GM03348 (cell line): ENCODE measurements at places on chromosomes 3 and 15.

GRCh38 chr15:48798319-48798718 lies 12.6 kb downstream of the CEP152 start:
- DNase-seq = no peak

GRCh38 chr3:144583871-144584270 lies 612.2 kb downstream of the DIPK2A start:
- no peak for DNase-seq

GRCh38 chr15:54289590-54290136 lies 311.4 kb downstream of the UNC13C start:
- DNase-seq = no peak

- peak; percentile 31 for DNase-seq
These were observed 10.9 kb downstream of the GPR87 start for GRCh38 chr3:151305775-151306151.

- no peak for DNase-seq
These were observed 53.5 kb upstream of the LRRN1 start for GRCh38 chr3:3745693-3746092.

GRCh38 chr15:41286665-41287333 lies 45.6 kb downstream of the OIP5 start:
- peak; percentile 35 for DNase-seq

GRCh38 chr3:167375478-167375877 lies 4.6 kb downstream of the ZBBX start:
- no peak for DNase-seq

DNA sequence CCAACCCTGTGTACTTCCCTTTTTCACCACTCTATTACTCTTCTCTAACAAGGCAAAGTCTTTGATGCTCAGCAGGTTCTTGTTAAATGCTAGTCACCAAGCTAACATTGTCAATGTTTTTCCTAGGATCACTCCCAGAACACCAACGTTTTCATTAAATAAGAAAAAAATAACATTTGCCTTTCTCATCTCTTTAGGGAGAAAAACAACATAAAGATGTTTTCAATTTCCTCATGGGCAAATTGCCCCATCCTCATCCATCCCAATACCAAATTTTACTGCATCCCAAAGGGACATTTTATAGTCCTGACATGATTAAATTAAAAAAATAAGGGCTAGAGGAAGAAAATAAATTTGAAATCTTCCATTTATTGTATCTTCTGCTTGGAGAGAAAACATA lies 106.5 kb downstream of the SUCNR1 start:
- peak; percentile 12 for DNase-seq

DNA sequence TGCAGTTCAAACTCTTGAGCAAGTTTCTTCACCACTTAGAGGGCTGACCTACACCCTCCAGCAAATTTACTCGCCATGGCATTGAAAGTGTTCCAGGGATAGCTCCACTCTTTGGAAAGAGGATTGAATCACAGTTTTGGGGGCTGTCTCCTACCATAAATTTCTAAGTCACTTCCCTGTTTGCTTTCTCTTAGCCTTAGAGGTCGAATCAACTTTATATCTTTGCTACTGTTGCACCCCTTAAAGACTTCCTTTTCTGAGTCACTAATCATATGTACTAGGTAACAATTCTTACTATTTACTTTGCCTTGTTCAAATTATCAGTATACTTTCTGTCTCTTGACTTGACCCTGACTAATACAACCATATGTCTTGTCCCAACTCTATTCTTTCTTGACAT lies 1151.8 kb upstream of the ALCAM start:
- no peak for DNase-seq

- peak; percentile 36 for DNase-seq
These were observed 21.1 kb downstream of the UPK1B start for GRCh38 chr3:119194237-119195150.

- no peak for DNase-seq
These were observed 85.3 kb upstream of the VEPH1 start for GRCh38 chr3:157588386-157589060.

GRCh38 chr3:152177757-152178156 lies 91.0 kb upstream of the MBNL1 start:
- no peak for DNase-seq

DNA sequence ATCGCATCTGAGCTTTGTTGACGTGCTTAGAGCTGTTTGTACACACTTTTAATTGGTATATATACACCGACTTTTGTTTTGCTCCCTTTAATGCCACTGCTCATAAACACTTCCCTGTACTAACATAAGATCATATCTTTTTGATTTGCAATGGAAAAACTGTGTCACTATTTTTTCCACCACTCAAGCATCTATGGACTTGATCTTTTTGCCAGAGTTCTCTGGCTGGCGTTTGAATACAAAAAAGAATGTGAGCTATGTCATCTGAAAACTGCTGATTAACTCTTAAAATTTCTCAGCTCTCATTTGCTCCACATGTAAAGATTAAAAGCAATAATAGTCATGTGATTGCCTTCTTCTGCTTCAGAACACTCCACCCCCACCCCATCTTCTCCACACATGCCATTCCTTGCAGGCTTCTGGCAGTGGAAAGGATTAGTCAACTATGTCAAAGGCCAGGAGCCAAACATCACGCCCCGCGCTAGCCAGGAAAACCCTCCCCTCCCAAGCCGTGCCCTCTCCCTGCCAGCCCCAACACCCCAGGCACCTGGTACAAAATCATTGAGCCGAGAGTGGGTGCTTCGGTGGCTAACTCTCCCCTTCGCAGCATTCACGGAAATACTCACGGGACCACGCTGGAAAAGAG lies 123.4 kb upstream of the MEF2A start:
- peak; percentile 91 for DNase-seq

GRCh38 chr15:68699881-68700454 lies 120.7 kb downstream of the ANP32A start:
- no peak for DNase-seq

GRCh38 chr15:59437142-59437816 lies 707 bp upstream of the FAM81A start:
- no peak for DNase-seq

DNA sequence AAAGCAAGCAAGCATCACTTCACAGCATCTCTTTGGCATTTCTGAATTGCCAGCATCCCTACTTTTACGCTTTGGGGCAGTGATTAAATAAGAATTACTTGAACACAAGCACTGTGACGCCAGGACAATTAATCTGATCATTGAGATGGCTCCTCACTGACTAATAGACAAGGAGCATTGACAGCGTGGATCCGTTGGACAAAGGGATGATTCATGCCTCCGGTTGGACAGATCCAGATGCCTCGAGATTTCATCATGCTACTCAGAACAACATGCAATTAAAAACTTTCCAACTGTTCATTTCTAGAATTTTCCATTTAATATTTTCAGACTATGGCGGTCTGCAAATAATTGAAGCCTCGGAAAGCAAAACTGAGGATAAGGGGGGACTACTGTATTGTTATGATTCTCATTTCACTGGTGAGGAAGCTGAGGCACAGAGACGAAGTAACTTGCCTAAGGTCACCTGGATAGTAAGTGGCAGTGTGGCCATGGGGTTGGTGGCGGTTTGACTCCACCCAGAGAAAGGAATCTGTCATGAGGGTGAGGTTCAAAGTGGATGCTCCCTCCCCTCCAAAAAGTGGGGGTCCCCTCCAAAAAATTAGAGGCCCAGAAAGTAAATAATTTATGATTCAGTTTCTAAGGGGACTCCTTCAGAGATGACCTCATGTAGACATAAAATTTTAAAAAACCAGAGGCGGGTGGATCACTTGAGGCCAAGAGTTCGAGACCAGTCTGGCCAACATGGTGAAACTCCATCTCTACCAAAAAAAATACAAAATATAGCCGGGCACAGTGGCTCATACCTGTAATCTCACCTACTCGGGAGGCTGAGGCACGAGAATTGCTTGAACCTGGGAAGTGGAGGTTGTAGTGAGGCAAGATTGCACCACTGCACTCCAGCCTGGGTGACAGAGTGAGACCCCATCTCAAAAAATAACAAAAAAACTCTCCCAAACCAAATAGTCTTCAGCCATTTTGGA lies 12.3 kb upstream of the PGPEP1L start:
- peak; percentile 71 for DNase-seq

DNA sequence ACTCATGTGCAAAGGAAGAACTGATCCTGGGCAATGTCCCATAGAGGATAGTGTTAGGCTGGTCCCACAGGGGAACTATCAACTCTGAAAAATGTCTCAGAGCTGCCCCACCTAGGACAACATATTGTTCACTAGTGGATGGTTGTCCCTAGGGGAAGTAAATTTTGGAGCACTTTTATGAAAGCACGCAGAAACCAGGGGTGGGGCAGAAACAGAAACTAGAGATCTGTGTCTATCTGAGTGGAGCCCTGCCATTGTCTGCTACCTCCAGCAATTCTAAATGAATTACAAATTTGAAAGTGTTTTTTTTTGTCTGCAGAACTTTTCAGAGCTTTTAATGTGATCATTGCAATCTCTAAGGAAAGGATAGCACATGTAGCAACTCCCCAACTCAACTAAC lies 357.1 kb upstream of the PROK2 start:
- no peak for DNase-seq

- DNase-seq = no peak
These were observed 27.1 kb downstream of the FSD2 start for GRCh38 chr15:82778755-82779154.

- no peak for DNase-seq
These were observed 244.2 kb downstream of the WNT5A start for GRCh38 chr3:55242921-55243320.

DNA sequence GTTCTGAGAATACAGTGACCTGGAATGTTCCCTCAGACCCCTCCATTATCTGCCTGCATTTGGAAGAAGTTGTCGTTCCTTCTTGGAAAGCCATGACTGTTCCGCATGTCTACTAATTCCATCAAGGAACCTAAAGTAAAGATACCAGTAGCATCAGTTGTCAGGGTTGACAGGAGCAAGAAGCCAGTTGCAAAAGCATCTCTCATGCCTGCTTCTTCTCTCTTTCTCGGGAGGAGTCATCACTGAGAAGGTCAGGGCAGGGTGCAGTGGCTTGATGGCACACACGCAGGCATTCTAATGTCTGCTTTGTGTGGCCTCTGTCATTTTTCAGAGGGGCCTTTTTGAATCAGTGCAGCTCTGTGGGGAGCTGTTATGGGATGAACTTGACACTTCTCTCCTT lies 276.6 kb upstream of the TPM1 start:
- no peak for DNase-seq

GRCh38 chr3:73510334-73510733 lies 114.4 kb downstream of the PDZRN3 start:
- no peak for DNase-seq

DNA sequence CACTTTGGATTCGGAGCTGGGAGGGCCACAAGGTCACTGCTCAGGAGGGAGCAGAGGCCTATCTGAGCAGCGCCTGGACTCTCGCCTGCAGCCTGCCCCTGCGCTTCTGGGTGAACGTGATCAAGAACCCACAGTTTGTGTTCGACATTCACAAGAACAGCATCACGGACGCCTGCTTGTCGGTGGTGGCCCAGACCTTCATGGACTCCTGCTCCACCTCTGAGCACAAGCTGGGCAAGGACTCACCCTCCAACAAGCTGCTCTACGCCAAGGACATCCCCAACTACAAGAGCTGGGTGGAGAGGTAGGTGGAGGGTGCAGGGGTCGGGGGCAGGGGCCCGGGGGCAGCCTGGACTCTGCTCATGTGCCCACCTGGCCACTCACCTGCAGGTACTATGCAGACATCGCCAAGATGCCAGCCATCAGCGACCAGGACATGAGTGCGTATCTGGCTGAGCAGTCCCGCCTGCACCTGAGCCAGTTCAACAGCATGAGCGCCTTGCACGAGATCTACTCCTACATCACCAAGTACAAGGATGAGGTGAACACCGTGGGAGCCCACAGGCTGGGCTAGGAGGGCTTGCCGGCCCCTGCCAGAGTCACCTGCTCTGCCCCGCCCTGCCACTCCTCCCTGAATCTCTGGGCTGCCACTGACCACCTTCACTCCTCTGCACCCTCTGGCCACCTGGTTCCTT lies 49.5 kb downstream of the PLXNA1 start:
- DNase-seq = no peak

GRCh38 chr3:173653781-173654180 lies 256.2 kb downstream of the NLGN1 start:
- DNase-seq = no peak

DNA sequence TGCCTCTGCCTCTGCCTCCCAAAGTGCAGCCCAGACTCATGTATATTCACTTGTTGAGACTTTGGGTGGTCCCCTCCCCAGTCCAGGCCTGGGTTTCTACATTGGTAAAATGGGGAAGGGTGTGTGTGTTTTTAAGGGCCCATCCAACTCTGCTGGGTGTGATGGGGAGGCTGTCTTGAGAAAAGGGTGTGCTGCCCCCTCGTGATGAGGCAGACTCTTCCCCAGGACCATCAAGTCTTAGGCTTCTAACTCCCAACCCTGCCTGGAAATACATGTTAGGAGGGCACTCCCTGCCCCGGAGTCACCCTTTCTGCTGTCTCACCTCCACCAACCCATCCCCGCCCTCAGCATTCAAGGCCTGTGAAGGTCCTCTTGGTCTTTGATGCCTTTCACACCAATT lies 4.4 kb upstream of the PTPN23 start:
- no peak for DNase-seq

GRCh38 chr3:52246264-52246620 lies 683 bp downstream of the PPM1M start:
- no peak for DNase-seq

- DNase-seq = peak; percentile 49
These were observed at the start of gene ATP2B2 for GRCh38 chr3:10505050-10505790. TSS of gene ATP2B2 (minus strand) at chr3:10505586. CDS start at chr3:10449543, 56,043 bp downstream.

GRCh38 chr3:45950131-45950530 lies 6.9 kb downstream of the CXCR6 start:
- no peak for DNase-seq

- no peak for DNase-seq
These were observed 12.5 kb downstream of the EPB42 start for GRCh38 chr15:43208052-43209002.
